Pericardium fibroblast (primary cell): ENCODE measurements at places on chromosomes 6 and 20. TPM values are rescaled to one million over a fixed set of nuclear protein-coding genes. Genes with fewer than 3 reads are reported as not detected.

MUC21 gene
- total RNA-seq = not detected in 2 replicates

FAM184A gene
- not detected in 2 replicates for total RNA-seq

CBFA2T2 gene
- total RNA-seq = 4.8 and 6.3 TPM in 2 replicates

IBTK gene
- total RNA-seq = 21.6 and 27.8 TPM in 2 replicates

PRDM13 gene
- total RNA-seq = not detected in 2 replicates

TREML1 gene
- not detected in 2 replicates for total RNA-seq

RIN2 gene
- total RNA-seq = 26.8 and 34.2 TPM in 2 replicates

LAMA4 gene
- total RNA-seq = 170 and 281 TPM in 2 replicates

SLC22A2 gene
- total RNA-seq = not detected in 2 replicates

MICB gene
- total RNA-seq = 3.9 and 12.6 TPM in 2 replicates

C6orf163 gene
- total RNA-seq = 0.09 and 0.12 TPM in 2 replicates

LAMP5 gene
- total RNA-seq = not detected in 2 replicates

MCCD1 gene
- total RNA-seq = not detected in 2 replicates

GGTLC1 gene
- total RNA-seq = not detected in 2 replicates

EYA2 gene
- total RNA-seq = 0.94 and 3.5 TPM in 2 replicates

ZBP1 gene
- not detected in 2 replicates for total RNA-seq

ENPP1 gene
- total RNA-seq = 1.4 and 5.5 TPM in 2 replicates

BHLHE23 gene
- not detected in 2 replicates for total RNA-seq

SLC35B2 gene
- total RNA-seq = 64.7 and 65.8 TPM in 2 replicates

PLA2G7 gene
- 0.12 TPM in 1 of 2 replicates, not detected in the other for total RNA-seq

ACSS2 gene
- total RNA-seq = 48.3 and 63.7 TPM in 2 replicates

UCKL1 gene
- 16.5 TPM in 2 replicates for total RNA-seq

RAD21L1 gene
- not detected in 2 replicates for total RNA-seq

TFAP2D gene
- total RNA-seq = not detected in 2 replicates

FRS3 gene
- total RNA-seq = 0.68 and 3.0 TPM in 2 replicates

WFDC5 gene
- total RNA-seq = not detected in 2 replicates

CTCFL gene
- 0.23 TPM in 1 of 2 replicates, not detected in the other for total RNA-seq

PCSK2 gene
- total RNA-seq = not detected in 2 replicates

GLP1R gene
- not detected in 2 replicates for total RNA-seq

TXNDC5 gene
- total RNA-seq = 237 and 440 TPM in 2 replicates

SAMD3 gene
- total RNA-seq = 2.8 TPM in 1 of 2 replicates, not detected in the other

RIPK1 gene
- total RNA-seq = 10.6 and 16.9 TPM in 2 replicates

LYRM4 gene
- total RNA-seq = 23.6 and 29.5 TPM in 2 replicates

TPD52L1 gene
- total RNA-seq = 17.2 and 24.1 TPM in 2 replicates

CEP43 gene
- 3.2 and 9.6 TPM in 2 replicates for total RNA-seq

CLDN20 gene
- total RNA-seq = not detected in 2 replicates

GCNT2 gene
- not detected in 2 replicates for total RNA-seq
